ENCODE measurements at places on chromosomes 6 and 20.
A peak's percentile ranks its signal among the peaks of the same experiment; 100 is the strongest.

- DNase-seq: no peak
Observed at GRCh38 chr6:9914951-9915350, 499.9 kb downstream of the TFAP2A start.

DNA sequence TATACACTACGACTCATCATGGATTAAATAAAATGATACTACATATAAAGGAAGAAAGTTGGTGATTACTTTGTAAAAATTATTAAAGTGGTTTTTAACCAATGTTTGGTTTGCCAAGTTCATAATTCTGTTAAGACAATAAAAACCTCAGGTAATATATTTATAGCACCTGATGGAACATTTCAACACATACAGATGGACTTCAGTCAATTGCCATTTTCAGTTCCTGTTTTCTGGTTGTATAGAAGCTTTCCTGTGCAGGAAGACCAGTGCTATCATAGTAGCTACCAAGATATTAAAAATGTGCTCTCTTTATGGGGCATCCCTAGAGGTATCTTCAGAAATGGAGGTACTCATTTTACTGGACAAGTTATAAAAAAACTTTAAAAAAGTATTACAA lies 1686.4 kb downstream of the GRIK2 start:
- DNase-seq: no peak

GRCh38 chr20:44284032-44284431 lies 27.0 kb downstream of the FITM2 start:
- no peak for DNase-seq

- no peak for DNase-seq
Observed at GRCh38 chr6:35782424-35782823, 1.6 kb downstream of the CLPSL1 start.

GRCh38 chr20:17594443-17594842 lies 24.6 kb downstream of the DSTN start:
- no peak for DNase-seq

- DNase-seq: no peak
Observed at GRCh38 chr6:120320481-120321162, 971.1 kb upstream of the MAN1A1 start.

DNA sequence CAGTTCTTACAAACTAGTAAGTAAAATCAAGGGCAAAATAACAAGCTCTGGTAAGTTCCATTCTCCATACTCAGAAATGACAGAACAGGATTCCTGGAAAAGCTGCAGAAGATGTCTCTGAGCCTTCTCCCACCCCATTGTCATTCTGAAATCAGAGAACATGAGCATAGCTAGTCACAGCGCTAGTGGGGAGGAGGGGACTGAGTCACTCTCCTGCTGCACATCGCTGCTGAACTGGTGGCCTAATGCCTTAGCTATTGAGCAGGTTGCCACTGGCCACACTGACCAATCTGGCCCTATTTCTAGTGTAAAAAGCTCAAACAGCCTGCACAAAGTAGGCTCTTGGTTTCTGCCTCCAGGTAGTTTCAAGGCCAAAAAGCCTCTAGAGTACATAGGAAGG lies 26.1 kb upstream of the RIPPLY2 start:
- no peak for DNase-seq

GRCh38 chr20:22836211-22836610 lies 198.9 kb upstream of the SSTR4 start:
- DNase-seq: no peak

DNA sequence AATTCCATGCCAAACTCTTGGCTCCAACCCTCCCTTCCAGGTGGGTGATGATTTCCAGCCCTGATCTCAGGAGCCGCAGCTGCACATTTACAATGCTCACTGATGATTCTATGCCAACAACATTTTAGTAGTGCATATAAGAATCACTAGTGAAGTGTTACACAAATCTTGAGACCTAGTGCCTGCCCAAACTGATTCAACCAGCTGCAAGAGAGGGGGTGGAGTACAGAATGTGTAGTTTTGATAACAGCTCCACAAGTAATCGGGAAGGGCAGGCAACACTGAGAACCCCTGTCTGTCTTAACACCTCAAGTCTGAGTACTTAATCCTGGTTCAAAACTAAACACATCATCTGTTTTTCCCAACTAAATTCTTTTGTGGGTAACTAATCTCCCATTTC lies 91.7 kb downstream of the PRDM1 start:
- DNase-seq: no peak

- DNase-seq: peak; percentile 16
Observed at GRCh38 chr6:109008537-109009235, 86.0 kb downstream of the SESN1 start.

GRCh38 chr20:37297066-37297736 lies 7.7 kb downstream of the MANBAL start:
- no peak for DNase-seq

GRCh38 chr20:364905-365794 lies 15.4 kb upstream of the TRIB3 start:
- no peak for DNase-seq

DNA sequence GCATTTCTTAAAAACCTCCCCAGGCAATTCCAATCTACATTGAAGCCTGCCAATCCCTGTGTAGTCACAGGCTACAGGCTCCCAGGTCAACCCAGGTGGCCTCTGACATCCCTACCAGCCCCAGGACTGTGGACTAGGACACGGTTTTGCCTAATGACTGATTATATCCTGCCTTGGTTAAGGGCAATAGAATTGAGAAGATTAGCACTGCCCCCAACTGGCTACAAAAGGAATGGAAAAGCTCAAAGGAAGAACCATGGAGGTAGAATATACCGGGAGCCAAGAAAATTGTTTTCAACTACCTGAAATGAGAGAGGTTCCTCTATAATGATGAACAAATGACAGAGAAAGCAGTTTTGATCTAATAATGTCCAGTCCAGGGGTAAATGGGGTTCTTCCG lies 421.1 kb upstream of the AGPAT4 start:
- no peak for DNase-seq

DNA sequence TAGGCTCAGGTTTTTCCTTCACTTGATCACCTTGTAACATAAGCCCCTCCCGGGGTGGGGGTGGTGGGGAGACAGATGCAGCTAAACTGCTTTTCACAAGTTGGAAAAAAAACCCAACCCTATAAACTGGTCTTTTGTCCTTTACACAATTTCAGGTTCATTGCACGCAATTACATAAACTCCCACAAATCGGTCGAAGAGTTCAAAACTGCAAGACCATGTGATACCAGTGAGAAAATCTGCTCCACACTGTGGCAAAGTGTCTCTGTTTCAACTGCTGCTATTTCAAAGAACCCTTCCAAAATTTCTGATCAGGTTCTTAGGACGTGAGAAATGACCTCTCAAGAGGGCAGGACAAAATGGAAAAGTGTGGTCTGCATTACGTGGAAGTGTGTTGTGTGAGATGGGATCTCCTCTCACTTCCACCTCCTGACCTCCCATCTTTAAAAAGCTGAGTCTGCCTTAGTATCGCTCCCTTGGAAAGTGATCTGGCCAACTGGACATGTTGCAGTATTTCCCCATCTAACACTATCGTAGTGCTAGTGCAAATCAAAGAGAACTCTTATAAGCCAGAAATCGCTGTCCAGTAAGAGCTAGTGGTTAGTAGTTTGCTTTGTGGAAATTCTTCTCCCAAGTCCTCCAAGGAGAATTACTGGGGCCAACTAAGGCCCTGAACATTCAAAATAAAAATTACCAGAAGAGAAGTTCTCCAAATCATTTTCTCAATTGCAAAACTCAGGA lies 60.1 kb downstream of the PRND start:
- DNase-seq: no peak

DNA sequence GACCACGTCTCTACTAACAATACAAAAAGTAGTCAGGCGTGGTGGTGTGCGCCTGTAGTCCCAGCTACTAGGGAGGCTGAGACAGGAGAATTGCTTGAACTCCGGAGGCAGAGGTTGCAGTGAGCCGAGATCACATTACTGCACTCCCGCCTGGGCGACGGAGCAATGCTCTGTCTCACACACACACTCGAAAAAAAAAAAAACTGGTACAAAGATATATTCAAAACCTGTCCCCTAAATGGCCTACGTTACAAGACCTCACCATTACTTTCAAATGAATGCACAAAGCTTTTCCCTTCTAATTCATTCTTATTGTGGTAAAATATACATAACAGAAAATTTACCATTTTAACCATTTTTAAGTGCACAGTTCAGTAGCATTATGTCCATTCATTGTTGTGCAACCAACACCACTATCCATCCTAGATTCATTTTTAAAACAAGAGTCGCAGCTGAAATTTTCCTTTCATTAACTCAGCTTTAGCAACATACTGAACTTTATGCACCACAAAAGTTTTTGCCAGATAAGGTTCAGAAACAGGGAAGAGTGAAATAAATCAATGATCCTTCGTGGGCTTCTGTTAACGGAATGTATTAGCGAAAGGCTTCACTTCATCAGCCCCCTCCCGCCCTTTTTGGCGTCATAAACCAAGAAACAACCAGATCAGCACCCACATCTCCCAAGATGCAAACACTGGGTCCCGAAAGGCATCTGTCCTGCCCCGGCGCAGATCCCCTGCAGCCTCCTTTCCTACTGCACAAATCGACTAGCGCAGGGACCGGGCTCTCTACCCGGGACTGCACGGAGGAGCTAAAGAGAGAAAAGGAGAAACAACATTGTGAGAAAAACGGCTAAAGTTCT lies 825 bp upstream of the FAM135A start:
- DNase-seq: no peak

DNA sequence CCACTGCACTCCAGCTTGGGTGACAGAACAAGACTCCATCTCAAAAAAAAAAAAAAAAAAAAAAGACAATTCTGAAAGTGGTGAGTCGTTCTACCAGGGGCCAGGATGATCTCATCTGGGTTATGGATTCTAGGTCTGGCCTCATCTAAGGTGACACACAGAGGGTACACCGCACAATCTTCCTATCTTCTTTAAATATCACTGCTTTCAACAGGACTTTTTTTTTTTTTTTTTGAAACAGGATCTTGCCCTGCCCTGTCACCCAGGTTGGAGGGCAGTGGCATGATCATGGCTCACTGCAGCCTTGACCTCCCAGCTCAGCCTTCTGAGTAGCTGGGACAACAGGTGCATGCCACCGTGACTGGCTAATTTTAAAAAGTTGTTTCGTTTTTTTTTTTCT lies 67.7 kb downstream of the SLC16A10 start:
- no peak for DNase-seq

DNA sequence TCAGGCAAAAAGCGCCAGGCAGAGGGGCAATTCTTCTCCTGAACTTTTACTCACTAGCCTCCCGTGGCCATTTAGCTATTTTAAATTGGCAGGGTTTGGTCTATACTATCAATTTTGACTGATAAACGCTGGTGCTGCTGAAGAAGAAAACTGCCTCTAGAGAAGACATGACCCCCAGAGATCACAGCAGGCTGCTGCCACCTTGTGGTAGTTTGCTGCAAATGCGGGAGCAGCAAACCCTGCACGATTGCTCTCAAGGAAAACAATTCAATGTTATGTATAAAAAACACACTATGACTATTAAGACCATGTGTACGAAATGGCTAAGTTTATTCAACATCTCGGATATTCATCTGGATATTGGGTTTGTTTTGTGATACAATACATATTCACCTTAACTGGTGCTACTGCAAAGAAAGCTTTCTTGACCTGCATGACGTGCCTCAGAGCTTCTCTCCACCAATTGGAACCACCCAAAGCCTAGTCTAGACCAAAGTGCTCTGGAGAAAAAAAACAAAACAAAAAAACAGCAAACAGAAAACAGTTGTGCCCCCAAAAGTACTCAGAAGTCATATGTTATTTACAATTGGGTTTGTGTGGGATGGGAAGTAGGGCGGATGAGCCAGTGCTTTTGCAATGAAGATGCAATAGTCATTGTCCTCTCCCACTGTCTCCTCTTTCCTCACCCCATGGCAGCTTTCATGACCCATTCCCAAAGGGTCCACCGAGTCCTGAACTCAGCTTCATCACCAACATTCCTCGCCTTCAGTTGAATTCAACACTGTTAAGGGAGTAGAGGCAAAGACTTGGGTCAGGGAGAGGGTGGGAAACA lies 19.6 kb upstream of the IL17F start:
- peak; percentile 29 for DNase-seq

DNA sequence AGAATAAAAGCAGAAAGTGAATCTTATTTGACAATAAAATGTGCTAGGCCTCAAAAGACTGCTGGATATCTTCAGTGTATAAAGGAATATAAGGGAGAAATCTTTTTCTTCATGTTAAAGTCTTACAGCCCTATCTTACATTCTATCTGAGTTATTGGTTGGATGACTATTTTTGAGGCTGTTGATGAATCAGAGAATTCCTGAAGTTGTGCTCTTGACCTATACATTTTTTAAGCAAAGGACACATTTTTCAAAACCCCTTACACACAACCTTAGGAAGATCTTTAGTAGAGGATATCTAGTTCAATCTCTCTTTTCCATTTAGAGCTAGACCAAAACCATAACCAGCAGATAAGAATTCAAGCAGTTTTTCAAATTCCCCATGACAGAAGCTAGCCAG lies 10.9 kb upstream of the CGA start:
- no peak for DNase-seq

GRCh38 chr20:23995905-23996666 lies 7.5 kb upstream of the GGTLC1 start:
- DNase-seq: peak; percentile 44

- no peak for DNase-seq
Observed at GRCh38 chr6:20652299-20653084, 118.2 kb downstream of the CDKAL1 start.

GRCh38 chr20:6882561-6883291 lies 115.2 kb downstream of the BMP2 start:
- no peak for DNase-seq

DNA sequence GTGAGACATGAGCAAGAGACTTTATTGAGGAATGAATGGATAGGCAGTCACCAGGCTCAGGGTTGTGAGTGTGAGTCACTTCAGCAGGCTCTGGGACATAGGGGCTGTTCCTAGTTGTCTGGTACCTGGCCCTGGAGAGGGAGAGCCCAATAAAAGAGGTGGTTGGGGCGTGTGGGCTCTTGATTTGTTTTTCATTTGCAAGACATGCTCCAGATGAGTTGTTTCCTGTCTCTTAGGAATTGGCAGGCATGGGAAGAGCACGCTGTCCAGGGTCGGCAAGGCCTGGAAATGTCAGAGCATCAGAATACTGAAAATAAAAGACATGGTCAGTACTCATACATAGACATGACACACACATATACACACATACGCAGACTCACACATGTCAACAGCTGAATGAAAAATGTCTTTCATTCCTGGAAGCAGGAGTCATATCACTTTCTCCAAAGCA lies 166.3 kb upstream of the SULF2 start:
- no peak for DNase-seq

DNA sequence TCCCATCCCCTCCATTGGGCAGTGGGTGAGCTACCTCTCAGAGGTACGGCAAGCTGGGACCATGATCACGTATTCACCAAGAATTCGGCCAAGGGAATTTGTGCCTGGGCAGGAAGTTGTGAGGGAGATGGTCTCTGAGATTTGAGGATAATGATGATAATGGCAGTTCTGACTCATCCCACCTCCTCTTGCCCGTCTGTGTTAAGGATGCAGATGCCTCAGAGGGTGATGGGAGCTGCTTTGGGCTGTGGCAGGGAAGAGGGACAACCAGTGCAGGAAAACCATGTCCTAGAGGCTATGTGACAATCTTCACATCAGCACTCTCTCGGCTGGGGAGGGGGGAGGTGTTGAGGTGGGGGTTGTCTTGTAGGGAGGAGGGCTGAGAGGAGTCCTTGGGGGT lies 4.3 kb downstream of the TGM6 start:
- DNase-seq: no peak

- DNase-seq: no peak
Observed at GRCh38 chr6:64376394-64376793, 740.8 kb downstream of the PHF3 start.
